ENCODE measurements at places on chromosomes 4 and X. TPM values are rescaled to one million over a fixed set of nuclear protein-coding genes. Genes with fewer than 3 reads are reported as not detected.

GRCh38 chrX:74498924-74499323 lies 77.6 kb downstream of the SLC16A2 start:
- no peak for DNase-seq

The FATE1 gene
- total RNA-seq: not detected

GRCh38 chr4:114076899-114077570 lies 97.6 kb upstream of the ARSJ start:
- DNase-seq: no peak

The GPR34 gene
- total RNA-seq: 0.12 TPM

- DNase-seq: no peak
Observed at GRCh38 chr4:163137581-163137980, 29.1 kb downstream of the NAF1 start.

The CNGA1 gene
- total RNA-seq: 0.30 TPM

DNA sequence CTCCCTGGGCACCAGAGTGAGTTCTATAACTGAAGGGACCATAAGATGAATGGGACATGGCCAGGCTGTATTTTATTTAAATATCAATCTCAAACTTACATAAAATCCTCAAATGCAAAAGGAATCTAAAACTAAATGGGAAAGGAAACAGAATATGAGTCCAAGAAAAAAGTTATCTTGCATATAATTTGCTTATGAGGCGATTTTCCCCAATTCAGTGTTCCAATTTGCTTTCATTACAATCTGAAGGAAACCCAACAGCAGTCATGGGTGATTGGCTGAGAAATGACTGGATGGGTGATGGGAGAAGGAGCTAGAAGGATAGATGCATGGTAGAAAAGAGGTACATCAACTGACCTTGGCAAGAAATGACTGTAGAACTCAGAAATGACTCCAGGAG lies 511.3 kb upstream of the TENM3 start:
- no peak for DNase-seq

The PFKFB1 gene
- total RNA-seq: 0.55 TPM

Measured in activated CD4-positive, alpha-beta T cell treated with anti-CD3 and anti-CD28 coated beads for 36 hours (primary cell).